Upper lobe of right lung (tissue), 1 donor: ENCODE measurements at places on chromosomes 16 and 17.

- DNase-seq = no peak
Measured at GRCh38 chr17:6901086-6901485, 69.6 kb upstream of the TEKT1 start.

GRCh38 chr16:17371299-17371698 lies 99.5 kb downstream of the XYLT1 start:
- no peak for DNase-seq

DNA sequence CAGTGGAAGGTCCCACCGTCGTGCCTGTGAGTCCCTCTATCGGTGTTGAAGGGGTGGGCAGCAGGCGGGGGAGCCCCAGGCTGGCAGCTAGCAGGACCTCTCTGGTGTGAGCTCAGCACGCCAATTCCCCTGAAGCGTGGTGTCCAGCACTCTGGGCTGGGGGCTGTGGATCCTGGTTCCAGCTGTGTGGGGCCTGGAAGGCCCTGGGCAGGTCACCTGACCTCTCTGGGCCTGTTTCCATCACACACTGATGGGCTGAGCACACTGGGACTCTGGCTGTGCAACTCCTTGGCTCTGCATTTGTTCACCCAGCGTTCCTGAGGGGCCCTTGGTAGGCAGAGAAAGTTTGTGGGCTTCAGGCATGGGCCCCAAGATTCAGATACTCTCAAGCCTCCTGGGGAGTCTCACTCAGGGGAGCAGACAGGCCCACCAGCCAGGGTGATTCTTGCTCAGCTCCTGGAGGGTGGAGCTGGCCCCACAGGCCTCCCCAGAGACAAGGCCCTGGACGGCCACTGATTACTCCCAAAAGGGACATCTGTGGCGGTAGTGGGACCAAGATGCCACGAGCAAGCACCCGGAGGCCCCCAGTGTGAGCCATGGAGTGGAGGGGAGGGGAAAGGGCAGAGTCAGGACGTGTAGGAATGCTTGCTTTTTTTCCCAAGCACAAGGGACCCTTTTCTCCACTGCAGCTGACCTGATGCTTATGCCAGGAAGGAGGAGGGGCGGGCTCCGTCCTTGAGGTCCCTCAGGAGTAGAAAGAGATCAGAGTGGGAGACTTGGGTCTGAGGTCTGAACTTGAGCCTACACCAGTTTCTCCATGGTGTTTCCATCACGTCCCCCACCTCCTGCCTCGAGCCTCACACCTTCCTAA lies 8.5 kb downstream of the SCGB1C2 start:
- peak; percentile 59 for DNase-seq

GRCh38 chr17:49111934-49112333 lies 20.6 kb upstream of the B4GALNT2 start:
- DNase-seq = no peak

- no peak for DNase-seq
Measured at GRCh38 chr17:55116440-55116914, 147.9 kb downstream of the STXBP4 start.
